GM12878 (cell line): ENCODE measurements at places on chromosomes 2 and 18.

DNA sequence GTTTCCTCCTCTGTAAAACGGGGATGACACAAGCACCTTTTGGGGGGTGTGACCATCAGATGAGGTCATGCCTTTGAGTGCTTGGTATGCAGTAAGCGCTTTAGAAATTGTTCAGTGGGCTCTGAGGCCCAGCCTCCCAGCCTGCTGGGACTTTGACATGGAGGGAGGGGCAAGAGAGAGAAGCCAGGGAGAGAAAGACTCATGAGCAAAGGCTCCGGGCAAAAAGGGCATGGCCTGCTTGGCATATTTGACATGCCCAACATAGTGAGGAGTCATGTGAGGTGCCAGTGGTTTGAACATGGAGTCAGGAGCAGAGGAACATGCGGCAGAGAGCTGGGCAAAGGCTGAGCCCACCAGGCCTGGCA lies 14.0 kb downstream of the TNS1 start:
- DNase-seq = no peak

DNA sequence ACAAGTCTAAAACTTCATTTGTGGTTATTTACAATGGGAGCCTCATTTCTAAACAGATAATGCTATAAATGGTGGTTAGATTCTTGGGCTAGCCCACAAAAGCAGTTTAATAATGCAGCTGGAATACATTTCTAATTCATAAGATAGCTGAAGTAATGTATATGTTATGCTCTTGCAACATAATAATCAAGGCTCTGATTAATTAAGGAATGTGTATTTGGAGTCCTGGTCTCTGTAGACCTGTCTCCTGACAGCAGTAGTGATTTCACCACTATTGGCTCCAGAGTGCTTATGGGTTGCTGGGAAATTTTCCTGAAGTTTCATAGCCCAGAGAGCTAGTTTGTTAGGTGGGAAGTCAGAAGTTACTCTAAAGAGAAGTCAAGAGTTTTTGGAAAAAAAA lies 21.3 kb upstream of the CDC42EP3 start:
- DNase-seq = no peak

GRCh38 chr18:2256577-2256976 lies 314.7 kb downstream of the METTL4 start:
- no peak for DNase-seq

GRCh38 chr2:201709049-201709448 lies 10.6 kb upstream of the MPP4 start:
- no peak for DNase-seq
